Body of pancreas (tissue), 4 donors: ENCODE measurements at places on chromosomes 5 and 9.

GRCh38 chr5:149702934-149703646 is 27.0 kb upstream of the PPARGC1B start:
- peaks cover 8% of the 10 kb centered on the region for H3K4me1 ChIP-seq
- H3K27me3 ChIP-seq = no peaks in the 10 kb centered on the region
- no peak for DNase-seq
- H3K4me3 ChIP-seq = no peak overlapping the region

GRCh38 chr5:149855366-149855765 is 89.2 kb downstream of the PDE6A start:
- H3K36me3 ChIP-seq = no peaks in the 10 kb centered on the region
- no peak for DNase-seq
- no peak overlapping the region for H3K4me3 ChIP-seq
- no peaks in the 10 kb centered on the region for H3K27me3 ChIP-seq
- H3K4me1 ChIP-seq = peaks cover 9% of the 10 kb centered on the region
- no peak overlapping the region for H3K27ac ChIP-seq

DNA sequence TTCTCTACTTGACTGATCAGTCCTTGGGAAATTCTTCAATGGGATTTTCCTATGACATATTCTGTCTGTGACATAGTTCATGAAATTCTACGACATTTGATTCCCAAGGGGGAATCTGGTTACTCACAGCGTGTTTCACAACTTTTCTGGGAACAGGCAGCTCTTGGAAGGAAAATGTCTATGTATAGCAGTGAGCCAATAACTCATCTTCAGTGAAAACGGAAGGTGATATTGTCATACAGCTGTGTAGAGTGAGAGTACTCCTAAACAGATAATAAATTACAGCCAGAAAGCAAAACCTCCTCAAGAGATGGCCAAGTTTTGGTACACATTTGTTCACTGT is 91.4 kb downstream of the C9orf152 start:
- no peak for DNase-seq
- H3K27ac ChIP-seq = no peak overlapping the region
- H3K4me1 ChIP-seq = no peaks in the 10 kb centered on the region
- no peak overlapping the region for H3K4me3 ChIP-seq
- H3K27me3 ChIP-seq = no peaks in the 10 kb centered on the region

- no peaks in the 10 kb centered on the region for H3K36me3 ChIP-seq
- no peak overlapping the region for H3K27ac ChIP-seq
- H3K27me3 ChIP-seq = no peaks in the 10 kb centered on the region
- no peak overlapping the region for H3K4me3 ChIP-seq
- no peaks in the 10 kb centered on the region for H3K4me1 ChIP-seq
These were observed 61.8 kb downstream of the ALDH1A1 start for GRCh38 chr9:72891043-72891442.

- H3K4me1 ChIP-seq = no peaks in the 10 kb centered on the region
- no peak overlapping the region for H3K4me3 ChIP-seq
- H3K27ac ChIP-seq = no peak overlapping the region
These were observed 49.6 kb downstream of the BARX1 start for GRCh38 chr9:93905473-93906133.

DNA sequence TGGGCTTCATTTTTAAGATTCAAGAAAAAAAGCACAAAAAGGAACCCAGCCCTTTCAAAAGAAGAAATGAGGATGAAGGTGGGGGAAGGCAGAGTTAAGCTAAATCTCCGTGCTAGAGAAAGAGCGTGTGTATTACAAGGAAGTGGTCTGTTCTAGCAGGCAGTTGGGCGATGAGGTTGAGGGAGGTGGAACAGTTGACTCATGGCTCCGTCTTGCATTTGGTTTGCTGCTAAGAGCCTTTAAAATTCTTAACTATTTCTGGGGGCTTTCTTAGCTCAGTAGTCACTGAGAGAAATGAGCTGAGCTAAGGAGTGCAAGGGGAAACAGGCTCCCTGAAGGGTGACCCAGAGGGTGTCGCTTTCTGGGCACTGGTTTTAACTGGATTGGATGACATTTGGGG is 117.4 kb downstream of the GCNT1 start:
- no peaks in the 10 kb centered on the region for H3K36me3 ChIP-seq
- H3K27ac ChIP-seq = no peak overlapping the region
- no peaks in the 10 kb centered on the region for H3K4me1 ChIP-seq
